Amniotic stem cell (primary cell): ENCODE measurements at places on chromosomes 4 and X.

- DNase-seq, result no peak
Observed at GRCh38 chr4:139625482-139625881, 40.1 kb upstream of the MGST2 start.

- no peak for DNase-seq
Observed at GRCh38 chr4:58564695-58565475, 1454.7 kb upstream of the IGFBP7 start.

DNA sequence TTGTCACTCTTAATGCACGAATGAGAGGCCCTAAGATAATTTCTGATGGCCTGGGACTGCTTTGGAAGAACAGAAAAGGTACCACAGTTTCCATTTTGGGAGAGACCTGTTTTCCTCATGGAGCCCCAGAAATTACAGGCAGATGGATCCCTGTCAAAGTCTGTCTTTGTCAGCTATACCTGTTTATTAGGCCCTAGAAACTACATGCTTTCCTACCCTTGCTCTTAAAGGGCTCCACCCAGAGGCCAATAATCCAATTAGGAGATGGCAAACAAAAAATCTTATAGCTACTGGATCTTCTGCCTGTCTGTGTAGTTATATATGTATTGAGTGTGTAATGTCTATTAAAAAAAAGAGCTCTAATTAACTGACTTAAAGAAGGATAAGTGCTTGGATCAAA, 141.3 kb downstream of the NR3C2 start:
- DNase-seq, result no peak

- no peak for DNase-seq
Observed at GRCh38 chr4:40842318-40842717, 92.6 kb downstream of the NSUN7 start.

GRCh38 chrX:78540171-78540570, 119.0 kb downstream of the RTL3 start:
- DNase-seq, result no peak
